Stimulated activated CD8-positive, alpha-beta memory T cell treated with anti-CD3 and anti-CD28 coated beads, Interleukin-7, amount 100 ng/mL, for 24 hours (primary cell): ENCODE measurements at places on chromosomes 7 and 10.

GRCh38 chr7:53426145-53426750, 390.8 kb downstream of the POM121L12 start:
- no peak for DNase-seq

DNA sequence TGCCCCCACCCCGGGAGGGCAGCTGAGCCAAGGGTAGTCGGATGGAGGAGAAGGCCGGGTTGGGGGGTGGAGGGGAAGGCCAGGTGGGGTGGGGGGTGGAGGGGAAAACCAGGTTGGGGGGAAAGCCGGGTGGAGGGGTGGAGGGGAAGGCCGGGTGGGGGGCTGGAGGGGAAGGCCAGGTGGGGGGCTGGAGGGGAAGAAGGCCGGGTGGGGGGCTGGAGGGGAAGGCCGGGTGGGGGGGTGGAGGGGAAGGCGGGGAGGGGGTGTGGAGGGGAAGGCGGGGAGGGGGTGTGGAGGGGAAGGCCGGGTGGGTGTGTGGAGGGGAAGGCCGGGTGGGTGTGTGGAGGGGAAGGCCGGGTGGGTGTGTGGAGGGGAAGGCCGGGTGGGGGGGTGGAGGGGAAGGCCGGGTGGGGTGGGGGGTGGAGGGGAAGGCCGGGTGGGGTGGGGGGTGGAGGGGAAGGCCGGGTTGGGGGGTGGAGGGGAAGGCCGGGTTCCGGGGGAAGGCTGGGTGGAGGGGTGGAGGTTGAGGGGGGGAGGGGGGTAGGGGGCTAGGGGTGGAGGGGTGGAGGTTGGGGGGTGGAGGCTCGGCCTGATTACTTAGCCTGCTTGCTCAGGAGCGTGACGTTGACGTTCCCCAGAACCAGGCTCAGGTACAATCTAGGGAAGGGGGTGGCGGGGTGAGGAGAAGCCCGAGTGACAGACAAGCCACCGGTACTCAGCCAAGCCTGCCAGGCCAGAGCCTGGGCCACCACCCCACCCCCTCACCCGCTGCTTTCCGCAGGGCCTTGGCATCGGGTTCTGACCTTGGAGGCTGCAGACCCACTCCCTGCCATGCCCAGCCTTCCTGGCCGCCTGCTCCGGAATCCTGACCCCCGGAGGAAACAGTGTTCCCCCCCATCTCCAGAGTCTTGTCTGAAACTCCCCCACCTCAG, 5.6 kb downstream of the TMEM120A start:
- no peak for DNase-seq

GRCh38 chr7:156255635-156256034, 384.9 kb upstream of the RNF32 start:
- DNase-seq: no peak

- no peak for DNase-seq
Measured at GRCh38 chr7:28174442-28174841, 6.2 kb downstream of the JAZF1 start.

DNA sequence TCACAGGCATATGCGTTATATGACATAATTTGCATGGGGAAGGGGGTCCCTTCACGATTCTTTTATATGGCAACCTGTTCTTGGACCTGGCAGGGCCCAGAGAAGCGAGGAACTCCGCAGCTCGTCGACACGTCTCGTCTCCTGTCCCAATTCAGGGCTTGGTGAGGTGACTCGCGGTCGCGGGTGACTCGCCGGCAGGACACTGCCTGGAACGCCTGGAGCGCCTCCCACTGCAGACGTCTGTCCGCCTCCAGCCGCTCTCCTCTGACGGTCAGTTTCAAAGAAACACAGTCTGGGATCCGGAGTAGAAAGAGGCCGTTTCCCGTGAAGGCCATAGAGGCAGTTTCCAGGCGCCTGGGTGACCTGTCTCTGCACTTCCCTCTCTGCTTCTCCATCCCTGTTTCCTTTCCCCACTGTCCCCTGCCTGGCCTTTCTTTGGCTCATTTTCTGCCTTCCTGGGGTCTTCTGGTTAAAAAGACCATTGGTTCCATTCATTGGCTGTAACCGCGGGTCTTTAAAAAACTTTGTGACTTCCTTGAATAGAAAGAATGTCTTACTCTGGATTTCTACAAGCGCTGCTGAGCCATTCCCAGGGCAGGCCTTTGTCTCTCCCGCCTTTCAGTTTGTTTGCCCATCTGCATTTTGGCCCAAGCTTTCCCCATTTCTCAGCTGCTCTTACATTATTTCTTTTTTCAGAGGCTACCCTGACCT, 1.2 kb downstream of the UPP1 start:
- DNase-seq: no peak

- no peak for DNase-seq
Measured at GRCh38 chr10:72340510-72341261, 14.0 kb downstream of the DNAJB12 start.
